ENCODE measurements at places on chromosomes 6 and 20.

DNA sequence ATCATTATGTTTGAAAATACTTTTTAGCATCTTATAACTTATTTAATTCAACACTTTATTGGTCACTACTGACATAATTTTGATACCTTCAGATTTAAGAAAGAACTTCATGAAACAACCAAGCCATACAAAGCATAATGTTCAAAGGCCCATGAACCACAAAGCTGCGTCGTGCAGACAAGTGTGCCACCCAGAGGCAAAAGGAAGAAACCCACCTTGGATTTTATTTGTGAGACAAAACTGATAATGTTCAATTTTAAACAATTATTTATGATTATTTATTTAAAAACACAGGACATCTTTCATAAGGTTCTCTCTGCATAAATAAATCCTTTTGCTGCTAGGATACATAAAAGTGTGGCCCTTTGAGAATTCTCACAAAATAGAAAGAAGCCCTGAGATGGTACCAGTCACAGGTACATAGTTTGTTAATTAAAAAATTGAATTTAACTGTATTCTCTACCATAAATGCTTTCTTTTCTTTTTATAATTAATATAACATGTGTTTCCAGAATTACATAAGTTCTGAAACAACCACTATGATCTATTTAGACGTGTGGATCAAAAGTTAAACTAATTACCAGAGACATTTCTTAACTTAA lies 143.7 kb downstream of the RALGAPA2 start:
- peak; percentile 52 for DNase-seq

DNA sequence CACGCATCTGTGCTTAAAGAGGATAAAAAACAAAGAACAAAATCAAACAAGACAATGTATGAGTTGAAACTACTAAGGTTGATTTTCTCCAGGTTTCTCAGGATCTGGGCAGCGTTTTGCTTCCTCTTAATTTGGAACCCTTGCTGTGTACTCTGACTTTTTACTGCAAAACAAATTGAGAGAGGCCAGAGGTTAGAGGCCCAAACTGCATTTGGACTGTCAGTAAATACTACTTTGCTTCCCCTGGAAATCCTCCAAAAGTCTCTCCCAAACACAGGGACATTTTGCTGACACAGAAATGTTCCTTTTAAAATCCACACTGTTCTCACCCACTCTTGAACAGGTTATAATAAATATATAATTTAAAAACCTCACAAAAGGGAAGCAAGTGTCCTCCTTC lies 1.1 kb downstream of the ARG1 start:
- DNase-seq: no peak

DNA sequence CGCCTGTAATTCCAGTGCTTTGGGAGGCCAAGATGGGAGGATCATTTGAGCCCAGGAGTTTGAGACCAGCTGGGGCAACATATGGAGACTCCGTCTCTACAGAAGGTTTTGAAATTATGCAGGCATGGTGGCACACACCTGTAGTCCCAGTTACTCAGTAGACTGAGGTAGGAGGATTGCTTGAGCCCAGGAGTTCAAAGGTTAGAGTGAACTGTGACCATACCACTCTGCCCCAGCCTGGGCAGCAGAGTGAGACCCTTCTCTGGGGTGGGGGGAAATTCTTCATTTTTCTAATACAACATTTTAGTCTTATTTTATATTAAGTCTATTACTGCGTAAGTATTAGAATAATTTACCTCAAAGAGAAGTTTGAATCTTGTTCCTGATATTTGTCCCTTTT lies 20.1 kb upstream of the SUMO4 start:
- no peak for DNase-seq

DNA sequence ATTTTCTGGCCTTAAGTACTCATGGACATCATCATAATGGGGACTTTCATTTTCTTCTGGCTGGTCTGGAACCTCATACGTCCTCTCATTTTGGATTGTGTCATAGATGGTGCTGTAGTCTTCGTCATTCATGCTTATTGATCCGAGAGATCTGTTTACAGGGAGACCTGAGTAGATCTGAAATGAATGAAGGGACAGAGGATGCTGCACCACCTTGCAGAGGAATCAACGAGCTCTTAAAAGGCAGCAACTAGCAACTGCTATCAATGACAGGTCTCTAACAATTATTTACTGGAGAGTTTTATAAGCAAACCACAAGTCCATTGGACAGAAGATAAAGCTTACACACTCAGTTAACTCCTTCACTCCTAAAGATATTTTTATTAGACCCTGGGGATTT lies 49.7 kb upstream of the ENPP4 start:
- no peak for DNase-seq

GRCh38 chr6:149728499-149729234 lies 10.8 kb upstream of the LATS1 start:
- DNase-seq: no peak

- DNase-seq: no peak
Observed at GRCh38 chr20:23147964-23148730, 62.0 kb upstream of the CD93 start.

DNA sequence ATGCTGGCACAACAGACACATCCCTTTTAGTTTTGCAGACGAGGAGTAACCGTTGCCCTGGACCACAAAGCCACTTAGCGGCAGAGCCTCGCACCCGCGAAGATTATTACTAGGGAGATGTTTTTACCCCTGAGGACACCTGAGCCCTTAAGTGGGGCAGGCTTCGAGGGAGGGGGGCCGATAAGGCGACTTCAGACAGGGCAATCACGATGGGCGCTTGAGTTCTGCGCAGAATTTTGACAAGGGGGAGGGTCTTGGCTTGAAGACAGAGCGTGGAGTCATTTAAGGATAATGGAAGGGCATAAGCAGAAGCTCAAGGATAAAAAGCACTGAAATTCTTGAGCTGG lies 650 bp upstream of the TTK start:
- DNase-seq: peak; percentile 68

Measured in CD8-positive, alpha-beta T cell (primary cell).